ENCODE measurements at places on chromosomes 5 and 9. TPM values are rescaled to one million over a fixed set of nuclear protein-coding genes. Genes with fewer than 3 reads are reported as not detected.

The HACD4 gene
- 1.7 TPM for total RNA-seq

The OR1J1 gene
- not detected for total RNA-seq

The OMD gene
- 1.1 TPM for total RNA-seq

The NEUROG1 gene
- total RNA-seq: not detected

The SREK1 gene
- 79.5 TPM for total RNA-seq

The BARHL1 gene
- total RNA-seq: not detected

The PCDHGA3 gene
- 2.9 TPM for total RNA-seq

The PDGFRB gene
- 159 TPM for total RNA-seq

The GRIN3A gene
- total RNA-seq: under 0.01 TPM

The PCDH12 gene
- 1.7 TPM for total RNA-seq

The FLT4 gene
- total RNA-seq: 0.31 TPM

The TCF7 gene
- 2.8 TPM for total RNA-seq

The SLC25A48 gene
- total RNA-seq: not detected

The EGFLAM gene
- 8.9 TPM for total RNA-seq

All from aortic smooth muscle cell (primary cell).